ENCODE measurements at places on chromosomes 2 and 18.

GRCh38 chr2:232892221-232892620, 22.2 kb downstream of the SNORC start:
- DNase-seq: no peak

DNA sequence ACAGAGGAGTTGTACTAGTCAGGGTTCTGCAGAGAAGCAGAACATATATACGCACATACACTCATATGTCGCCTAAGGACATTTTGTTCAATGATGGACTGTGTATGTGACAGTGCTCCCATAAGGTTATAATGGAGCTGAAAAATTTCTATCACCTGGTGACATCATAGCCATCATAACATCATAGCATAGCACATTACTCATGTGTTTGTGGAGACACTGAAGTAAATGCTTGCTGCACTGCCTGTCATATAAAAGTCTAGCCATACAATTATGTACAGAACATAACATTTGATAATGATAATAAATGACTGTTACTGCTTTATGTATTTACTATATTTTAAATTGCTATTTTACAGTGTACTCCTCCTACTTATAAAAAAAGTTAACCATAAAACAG, 83.1 kb downstream of the TSN start:
- DNase-seq: no peak

GRCh38 chr2:181231151-181231550, 226.0 kb upstream of the ITGA4 start:
- DNase-seq: no peak

DNA sequence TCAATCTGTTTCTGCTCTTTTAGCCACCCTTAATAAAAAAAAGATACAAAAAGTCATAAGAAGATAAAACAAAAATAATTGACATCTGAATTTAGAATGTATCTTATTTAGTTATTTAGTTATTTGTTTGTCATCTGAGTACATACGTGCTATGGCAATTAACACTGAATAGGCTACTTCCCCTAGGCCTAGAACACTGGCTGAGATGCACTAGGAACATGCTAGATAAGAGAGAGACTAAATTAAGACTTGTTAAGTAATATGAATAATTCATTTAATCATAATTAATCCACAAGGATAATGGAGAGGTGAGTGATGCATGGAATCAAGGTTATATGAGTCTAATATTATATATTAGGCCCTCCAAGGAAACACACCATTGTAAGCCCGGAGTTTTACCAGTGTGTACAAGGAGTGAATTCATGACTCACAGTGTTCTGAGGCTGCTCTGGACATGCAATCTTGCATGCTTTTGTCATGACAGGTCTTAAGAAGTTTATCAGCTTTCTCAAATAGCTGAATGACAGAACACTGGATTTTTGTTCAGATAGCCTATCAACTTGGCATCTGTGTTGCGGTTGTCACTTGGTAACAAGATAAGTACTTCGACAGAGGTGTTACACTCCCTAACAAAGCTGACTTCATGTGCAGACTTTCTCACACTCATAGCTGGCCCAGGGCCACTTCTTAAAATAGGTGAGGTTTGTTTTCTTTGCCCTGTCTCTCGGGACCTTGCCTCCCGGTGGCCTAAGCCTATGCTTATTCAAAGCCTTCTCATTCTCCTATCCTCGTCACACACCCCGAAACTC, 5.0 kb upstream of the SERPINB2 start:
- no peak for DNase-seq

DNA sequence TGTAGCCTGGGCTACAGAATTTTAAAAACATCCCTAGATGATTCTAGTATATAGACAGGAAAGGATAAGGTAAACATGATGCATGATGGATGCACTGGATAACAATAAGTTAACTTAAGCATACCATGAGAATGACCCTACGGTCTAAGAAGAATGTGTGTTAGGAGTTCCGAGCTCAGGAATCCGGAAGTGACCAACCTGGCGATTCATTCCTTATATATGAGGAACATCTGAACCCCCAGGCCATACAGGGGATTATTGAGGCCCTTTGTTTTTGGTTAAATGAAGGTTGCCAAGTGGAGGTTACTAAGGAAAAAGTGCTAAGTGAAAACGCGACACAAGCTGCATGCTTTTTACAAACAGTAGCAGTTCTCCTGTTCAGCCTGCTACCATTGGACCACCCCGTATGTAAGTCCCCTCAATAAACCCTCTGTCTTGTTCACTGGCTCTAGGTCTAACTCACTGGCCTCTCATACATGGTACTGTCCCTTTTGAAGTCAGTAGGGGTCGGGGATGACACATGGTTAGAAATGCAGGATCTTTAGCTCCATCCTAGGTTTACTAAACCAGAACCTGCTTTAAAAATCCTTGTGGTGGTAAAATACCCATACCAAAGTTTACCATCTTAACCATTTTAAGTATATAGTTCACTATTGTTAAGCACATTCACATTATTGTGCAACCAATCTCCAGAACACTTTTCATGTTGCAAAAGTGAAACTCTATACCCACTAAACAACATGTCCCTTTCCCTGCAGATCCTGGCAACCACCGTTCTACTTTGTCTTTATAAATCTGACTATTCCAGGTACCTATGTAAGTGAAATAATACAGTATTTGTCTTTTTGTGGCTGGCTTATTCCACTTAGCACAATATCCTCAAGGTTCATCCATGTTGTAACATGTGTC, 111.0 kb upstream of the MAP4K3 start:
- no peak for DNase-seq

All from stimulated activated CD8-positive, alpha-beta memory T cell treated with anti-CD3 and anti-CD28 coated beads, Interleukin-7, amount 100 ng/mL, for 1 hour (primary cell).